ENCODE measurements at places on chromosomes 16 and 17.

- DNase-seq = peak; percentile 14
Observed at GRCh38 chr17:64281962-64282752, 19.1 kb upstream of the TEX2 start.

DNA sequence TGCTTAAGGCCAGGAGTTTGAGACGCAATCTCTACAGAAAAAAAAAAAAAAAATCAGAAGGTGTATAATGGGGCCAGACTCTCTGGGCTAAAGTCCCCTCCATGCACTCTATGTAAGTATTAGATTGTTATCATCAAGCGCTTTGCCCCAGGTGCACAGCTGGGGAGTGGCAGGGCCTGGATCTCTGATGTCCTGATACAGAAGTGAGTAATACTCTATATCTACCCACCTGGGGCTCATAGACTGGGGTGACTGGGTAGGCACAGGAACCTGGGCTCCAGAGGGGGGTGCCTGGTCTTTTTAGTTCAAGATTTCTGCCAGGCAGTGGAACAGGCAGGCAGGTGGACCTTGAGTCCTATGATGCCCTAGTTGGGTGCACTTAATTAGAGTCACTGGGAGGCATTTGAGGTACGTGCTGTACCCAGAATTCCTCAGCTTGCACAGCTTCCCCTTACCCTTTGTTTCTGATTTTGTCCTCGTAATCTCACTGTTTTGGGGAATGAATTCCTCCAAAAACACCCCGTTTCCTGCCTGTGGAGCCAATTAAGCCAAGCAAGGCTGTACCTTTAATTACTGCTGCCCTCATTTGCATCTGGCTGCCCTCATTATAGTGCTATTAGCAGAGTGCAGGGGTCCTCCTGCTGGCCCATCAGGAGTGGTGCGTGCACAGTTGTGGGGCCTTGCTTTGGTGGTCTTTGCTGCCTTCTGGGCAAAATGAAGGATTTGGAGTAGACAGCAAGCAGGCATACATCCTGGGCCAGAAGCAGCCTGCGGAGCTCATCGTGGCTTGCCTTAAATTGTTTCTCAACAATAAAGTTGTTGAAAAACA is 239.0 kb downstream of the SNX29 start:
- DNase-seq = no peak

- DNase-seq = peak; percentile 80
Observed at GRCh38 chr17:59406808-59407381, 75.4 kb downstream of the YPEL2 start.

GRCh38 chr16:616733-617586 is 13.8 kb upstream of the WFIKKN1 start:
- peak; percentile 80 for DNase-seq

DNA sequence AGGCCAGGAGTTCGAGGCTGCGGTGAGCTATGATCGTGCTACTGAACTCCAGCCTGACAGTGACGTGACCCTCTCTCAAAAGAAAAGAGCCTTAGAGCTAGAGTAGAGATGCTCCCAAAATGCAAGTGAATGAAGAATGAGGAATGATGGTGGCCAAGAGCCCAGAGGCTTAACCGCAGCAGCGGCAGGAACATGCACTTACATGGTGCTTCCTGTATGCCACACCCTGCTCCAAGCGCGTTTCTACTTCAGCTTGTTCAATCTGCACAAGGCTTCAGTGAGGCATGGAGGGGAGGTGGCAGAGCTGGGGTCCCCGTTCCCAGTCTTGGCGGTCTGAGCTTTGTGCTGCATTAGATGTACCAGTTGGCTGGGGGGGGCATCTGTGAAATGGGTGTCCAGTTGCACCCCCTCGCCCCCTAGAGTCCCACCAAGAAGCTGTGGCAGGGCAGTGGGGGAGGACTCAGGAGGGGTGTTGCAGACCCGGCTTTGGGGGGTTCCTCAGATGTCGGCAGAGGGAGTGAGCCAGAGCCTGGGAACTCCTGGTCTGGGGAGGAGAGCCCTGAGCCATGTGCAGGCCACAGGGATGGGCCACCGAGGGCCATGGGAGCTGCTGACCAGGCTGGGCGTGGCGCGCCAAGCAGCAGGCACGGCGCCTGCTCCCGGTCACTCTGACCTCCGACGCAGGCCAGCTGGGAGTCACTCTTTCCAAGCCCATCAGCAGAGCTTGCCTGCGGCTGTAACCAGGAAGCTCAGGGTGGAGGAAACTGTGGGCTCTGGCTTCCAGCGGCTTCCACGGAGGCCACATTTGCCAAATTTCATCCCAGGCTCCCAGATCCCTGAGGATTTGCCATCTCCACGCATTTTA is 260.1 kb downstream of the PARN start:
- DNase-seq = no peak

GRCh38 chr16:53904533-53904932 is 200.6 kb downstream of the FTO start:
- DNase-seq = no peak

- DNase-seq = no peak
Observed at GRCh38 chr16:31367853-31368252, 12.9 kb downstream of the ITGAX start.

- no peak for DNase-seq
Observed at GRCh38 chr16:24975428-24975889, 39.7 kb downstream of the ARHGAP17 start.

- DNase-seq = no peak
Observed at GRCh38 chr17:1112875-1113274, 66.9 kb downstream of the ABR start.

GRCh38 chr17:75241502-75241901 is 19.9 kb downstream of the GGA3 start:
- DNase-seq = no peak

DNA sequence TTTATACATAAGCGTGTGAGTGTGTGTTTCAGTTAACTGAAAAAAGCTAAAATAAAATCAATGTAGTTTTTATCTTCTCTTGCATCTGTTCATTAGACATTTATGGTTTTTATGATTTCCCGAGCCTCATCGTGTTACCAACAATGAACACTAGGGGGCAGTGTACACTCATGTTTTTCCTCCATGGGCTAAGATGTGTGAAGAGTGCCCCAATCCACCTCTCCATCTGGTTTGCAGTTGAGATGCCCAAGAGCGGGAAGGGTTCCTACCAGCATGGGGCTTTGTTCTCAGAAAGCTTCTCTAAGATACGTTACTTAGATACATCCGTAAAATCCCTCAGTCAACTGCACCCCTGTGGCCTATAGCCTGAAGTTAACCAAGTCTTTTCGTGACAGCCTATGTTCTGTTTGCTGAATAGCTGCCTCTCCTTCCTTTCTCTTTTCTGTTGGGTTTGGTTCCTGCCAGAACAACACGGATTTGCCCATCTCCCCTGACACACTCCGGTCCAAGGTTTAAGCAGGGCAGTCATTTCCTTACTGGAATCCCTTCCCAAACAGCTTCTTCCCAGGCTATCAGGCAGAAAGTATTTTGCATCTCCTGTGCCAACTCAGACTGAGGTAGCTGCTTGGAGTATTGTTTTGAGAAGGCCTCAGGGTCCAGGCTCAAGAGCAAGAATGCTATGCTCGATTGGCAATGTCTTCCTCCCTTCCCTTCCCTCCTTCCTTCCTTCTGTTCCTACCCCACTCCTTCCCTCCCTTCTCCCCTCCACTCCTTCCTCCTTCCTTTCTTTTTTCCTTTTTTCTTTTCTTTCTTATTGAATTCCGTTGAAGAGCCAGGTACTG is 12.9 kb upstream of the ELAC2 start:
- peak; percentile 35 for DNase-seq

GRCh38 chr16:64736857-64737256 is 385.0 kb downstream of the CDH11 start:
- no peak for DNase-seq

DNA sequence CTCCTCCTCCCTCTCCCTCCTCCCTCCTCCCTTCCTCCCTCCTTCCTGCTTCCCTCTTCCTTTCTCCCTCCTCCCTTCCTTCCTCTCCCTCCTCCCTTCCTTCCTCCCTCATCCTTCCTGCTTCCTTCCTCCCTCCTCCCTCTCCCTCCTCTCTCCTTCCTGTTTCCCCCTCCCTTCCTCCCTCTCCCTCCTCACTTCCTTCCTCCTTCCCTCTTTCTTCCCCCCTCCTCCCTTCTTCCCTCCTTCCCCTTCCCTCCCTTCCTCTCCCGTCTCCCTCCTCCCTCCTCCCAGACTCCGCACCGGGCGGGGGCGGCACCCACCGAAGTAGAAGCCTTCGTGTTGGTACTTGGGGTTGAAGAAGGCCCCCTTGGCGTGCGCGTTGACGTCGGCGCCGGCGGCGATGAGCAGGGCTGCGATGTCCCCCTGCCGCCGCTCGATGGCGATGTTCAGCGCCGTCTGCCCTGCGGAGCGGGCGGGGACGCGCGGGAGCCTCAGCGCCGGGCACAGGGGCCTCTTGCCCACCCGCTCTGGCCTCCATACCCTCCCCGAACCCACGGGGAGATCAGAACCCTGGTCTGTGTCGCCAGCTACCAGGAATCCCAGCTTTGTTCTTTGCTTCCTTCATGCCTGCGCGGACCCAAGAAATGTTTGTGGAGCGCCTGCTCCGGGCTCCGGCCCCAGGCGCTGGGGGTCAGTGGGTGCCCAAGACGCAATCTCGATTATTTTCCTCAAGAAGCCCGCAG is 22.2 kb downstream of the TRPV3 start:
- DNase-seq = no peak

DNA sequence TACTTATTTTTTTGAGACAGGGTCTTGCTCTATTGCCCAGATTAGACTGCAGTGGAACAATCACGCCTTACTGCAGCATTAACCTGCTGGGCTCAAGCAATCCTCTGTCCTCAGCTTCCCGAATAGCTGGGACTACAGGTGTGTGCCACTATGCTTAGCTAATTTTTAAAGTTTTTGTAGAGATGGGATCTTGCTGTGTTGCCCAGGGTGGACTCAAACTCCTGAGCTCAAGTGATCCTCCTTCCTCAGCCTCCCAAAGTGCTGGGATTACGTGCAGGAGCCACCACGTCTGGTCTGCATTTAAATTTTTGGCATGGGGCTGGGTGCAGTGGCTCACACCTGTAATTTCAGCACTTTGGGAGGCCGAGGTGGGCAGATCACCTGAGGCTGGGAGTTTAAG is 41.0 kb upstream of the INTS2 start:
- no peak for DNase-seq

DNA sequence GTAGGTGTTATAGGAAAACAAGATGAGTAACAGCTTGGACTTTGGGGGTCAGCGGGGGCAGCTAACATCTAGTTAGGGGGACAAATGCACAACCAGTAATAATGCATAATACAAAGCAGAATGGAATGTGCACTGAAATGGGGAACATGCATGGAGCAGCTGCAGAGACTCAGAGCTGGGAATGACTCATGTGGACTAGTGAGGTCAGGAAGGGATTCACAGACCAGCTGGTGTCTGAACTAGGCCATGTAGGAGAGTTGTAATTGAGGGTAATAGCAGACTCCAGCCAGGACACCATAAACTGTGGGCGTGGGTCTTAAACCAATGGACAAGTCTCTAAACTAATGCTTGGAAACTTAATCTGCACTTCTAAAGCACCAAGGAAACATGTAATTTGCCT is 176.8 kb upstream of the ASIC2 start:
- no peak for DNase-seq

DNA sequence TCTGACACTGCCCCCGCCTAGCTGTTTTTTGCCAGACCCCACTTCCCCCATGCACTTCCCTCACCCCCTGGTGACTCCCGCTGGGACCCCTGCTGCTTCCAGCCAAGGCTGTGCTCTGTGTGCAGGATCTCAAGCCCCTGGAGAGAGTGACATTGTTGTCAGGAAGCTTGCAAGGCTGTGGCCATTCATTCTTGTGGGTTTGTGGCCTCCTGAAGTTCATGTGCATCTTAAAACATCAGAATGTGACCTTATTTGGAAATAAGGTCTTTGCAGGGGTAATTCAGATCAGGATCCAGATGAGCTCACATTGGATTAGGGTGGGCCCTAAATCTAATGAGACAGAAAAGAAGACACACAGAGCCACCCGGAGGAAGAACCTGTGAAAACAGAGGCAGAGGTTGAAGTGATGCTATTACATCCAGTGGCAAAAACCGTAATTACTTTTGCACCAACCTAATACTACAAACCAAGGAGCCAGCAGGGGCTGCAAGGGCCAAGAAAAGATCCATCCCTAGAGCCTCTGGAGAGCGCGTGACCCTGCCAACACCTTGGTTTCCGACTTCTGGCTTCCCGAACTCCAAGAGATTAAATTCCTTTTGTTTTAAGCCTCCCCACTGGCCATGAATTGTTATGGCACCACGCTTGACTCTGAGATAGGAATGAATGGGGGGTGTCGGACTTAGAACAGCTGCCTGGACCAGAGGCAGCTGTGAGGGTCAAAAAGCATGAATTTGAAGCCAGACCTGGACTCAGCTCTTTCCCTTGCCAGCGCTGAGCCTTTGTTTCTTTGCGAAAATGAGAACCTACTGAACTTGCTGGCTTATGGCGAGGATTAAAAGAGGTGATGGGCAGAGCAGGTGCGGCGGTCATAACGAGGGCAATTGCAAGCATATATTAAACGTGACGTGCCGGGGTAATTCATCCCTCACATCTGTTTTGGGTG is 75.5 kb downstream of the BMERB1 start:
- no peak for DNase-seq

DNA sequence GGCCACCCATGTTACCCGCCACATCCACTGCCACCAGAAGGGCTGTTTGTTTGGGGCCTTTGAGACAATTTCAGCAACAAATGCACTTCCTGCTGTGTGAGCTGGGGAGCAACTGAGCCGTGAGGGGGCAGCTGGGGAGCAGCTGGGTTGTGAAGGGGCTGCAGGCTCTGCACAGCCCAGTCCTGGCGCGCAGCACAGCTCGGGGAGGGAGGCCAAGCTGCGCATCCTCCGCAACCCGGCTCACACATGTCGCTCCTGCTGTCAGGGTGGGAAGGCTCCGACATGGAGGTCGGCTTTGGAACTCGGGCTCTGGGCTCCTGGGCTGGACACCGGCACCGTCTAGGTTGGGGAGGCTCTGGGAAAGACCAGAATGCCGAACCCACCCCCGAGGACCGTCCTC is 53.6 kb downstream of the CBFA2T3 start:
- DNase-seq = no peak

GRCh38 chr16:3262517-3262916 is 6.1 kb upstream of the MEFV start:
- no peak for DNase-seq

DNA sequence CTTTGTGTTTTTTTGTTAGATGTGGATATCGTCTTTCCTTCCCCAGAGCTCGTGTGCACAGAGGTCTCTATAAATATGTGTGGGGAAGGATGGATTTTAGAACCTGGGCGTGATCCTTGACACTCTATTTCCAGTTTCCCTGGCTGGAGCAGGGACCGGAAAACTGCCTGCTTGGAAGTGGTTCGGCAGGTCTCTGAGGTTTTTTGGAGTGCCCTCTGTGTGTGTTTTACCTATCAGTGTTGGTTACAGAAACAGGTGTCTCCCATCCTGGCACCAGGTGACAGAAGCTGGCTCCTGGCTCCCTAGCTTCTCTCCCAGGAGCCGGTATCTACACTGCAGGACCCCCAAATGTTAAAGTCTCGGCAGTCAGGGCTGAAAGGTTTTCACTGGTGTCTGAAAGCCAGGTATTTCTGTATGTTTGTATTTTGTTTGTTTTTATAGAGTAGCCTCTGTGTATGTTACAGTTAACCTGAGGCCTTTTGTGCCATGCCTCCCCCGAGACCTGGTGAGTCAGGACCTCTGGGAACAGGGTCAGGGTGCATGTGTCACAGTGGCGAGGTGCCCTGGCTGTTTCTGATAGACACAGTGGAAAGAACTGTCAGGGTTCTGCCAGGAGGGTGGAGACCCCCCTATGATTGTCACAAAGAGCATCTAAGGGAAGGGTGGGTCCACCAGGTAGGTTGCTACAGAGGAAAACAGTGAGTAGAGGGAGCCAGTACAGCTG is 31.3 kb downstream of the ZC3H18 start:
- no peak for DNase-seq

GRCh38 chr17:45221081-45222013 is at the start of gene FMNL1:
Gene FMNL1, plus strand, starts transcription at chr17:45221885. Its CDS starts 240 bp downstream, at chr17:45222125.
- DNase-seq = no peak

Measured in NCI-H2029 (cell line).